Glutamatergic neuron (in vitro differentiated cells): ENCODE measurements at places on chromosomes 13 and 19. TPM values are rescaled to one million over a fixed set of nuclear protein-coding genes. Genes with fewer than 3 reads are reported as not detected.

SLITRK6 gene
- total RNA-seq: 0.10 TPM

GRCh38 chr19:1853295-1854038 lies 5.2 kb upstream of the REXO1 start:
- H3K36me3 ChIP-seq: no peaks in the 10 kb centered on the region
- DNase-seq: peak; percentile 90
- H3K4me1 ChIP-seq: peaks cover 11% of the 10 kb centered on the region
- peak overlapping the region; percentile 84 for H3K4me3 ChIP-seq

GRCh38 chr13:31742097-31742734 lies 2.9 kb downstream of the RXFP2 start:
- H3K36me3 ChIP-seq: no peaks in the 10 kb centered on the region
- DNase-seq: peak; percentile 73
- no peak overlapping the region for H3K4me3 ChIP-seq
- no peak overlapping the region for H3K27ac ChIP-seq
- H3K4me1 ChIP-seq: peaks cover 2% of the 10 kb centered on the region
- H3K27me3 ChIP-seq: no peaks in the 10 kb centered on the region

DNA sequence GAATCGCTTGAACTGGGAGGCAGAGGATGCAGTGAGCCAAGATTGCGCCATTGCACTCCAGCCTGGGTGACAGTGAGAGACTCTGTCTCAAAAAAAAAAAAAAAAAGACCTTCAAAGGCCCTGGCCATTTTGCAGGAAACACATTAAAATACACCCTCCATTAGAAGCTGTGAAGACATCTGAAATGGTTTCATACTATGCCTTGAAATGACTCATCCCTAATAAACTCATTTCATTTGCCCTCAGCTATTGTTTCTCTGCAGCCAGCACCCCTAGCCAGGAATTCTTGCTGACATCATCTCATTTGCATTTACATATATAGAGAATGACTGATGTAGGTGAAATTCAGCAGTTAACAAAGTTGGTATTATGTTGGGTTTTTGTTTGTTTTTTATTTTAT lies 8.7 kb downstream of the EML2 start:
- H3K27me3 ChIP-seq: no peaks in the 10 kb centered on the region
- DNase-seq: no peak
- peaks cover 4% of the 10 kb centered on the region for H3K4me1 ChIP-seq
- H3K36me3 ChIP-seq: no peaks in the 10 kb centered on the region
- H3K27ac ChIP-seq: no peak overlapping the region

CGB5 gene
- not detected for total RNA-seq
